ENCODE measurements at places on chromosomes 3 and 15. TPM values are rescaled to one million over a fixed set of nuclear protein-coding genes. Genes with fewer than 3 reads are reported as not detected.

Gene PYGO1
- total RNA-seq = 4.2 TPM

Gene POLQ
- not detected for total RNA-seq

Gene GFM1
- total RNA-seq = 44.0 TPM

Gene RTP1
- not detected for total RNA-seq

Gene CKMT1A
- total RNA-seq = not detected

Gene IL12A
- not detected for total RNA-seq

Gene KCNAB1
- 11.4 TPM for total RNA-seq

Gene SERPINI2
- not detected for total RNA-seq

Gene LRRC28
- total RNA-seq = 73.4 TPM

Gene RTP3
- not detected for total RNA-seq

Gene GRAMD1C
- 0.63 TPM for total RNA-seq

Gene RLBP1
- not detected for total RNA-seq

Gene KBTBD13
- total RNA-seq = not detected

Gene KY
- total RNA-seq = 0.20 TPM

Gene CFAP44
- 12.0 TPM for total RNA-seq

Gene FAM3D
- not detected for total RNA-seq

DNA sequence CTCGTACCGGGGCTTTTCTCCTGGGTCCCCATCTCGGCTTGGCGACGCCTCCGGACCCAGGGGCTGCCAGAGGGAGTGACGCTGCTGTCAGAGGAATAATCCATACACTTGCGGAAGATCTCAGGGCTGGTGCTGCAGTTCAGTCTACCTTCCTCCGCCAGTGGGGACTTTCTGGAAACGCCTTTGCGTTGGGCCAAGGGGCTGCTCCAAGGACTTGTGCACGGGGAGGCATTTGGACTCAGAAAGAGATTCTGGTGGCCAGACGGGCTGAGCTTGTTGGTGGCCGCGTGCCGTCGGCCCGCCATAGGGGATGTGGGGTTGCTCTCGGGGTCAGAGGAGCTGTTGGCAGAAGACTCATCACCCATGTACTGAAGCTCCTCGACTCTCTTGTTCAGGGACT is 21.8 kb downstream of the LARP6 start:
- H3K27me3 ChIP-seq = no peaks in the 10 kb centered on the region
- DNase-seq = no peak
- peaks cover 50% of the 10 kb centered on the region for H3K4me1 ChIP-seq
- no peaks in the 10 kb centered on the region for H3K36me3 ChIP-seq
- H3K27ac ChIP-seq = no peak overlapping the region
- no peak overlapping the region for H3K4me3 ChIP-seq

DNA sequence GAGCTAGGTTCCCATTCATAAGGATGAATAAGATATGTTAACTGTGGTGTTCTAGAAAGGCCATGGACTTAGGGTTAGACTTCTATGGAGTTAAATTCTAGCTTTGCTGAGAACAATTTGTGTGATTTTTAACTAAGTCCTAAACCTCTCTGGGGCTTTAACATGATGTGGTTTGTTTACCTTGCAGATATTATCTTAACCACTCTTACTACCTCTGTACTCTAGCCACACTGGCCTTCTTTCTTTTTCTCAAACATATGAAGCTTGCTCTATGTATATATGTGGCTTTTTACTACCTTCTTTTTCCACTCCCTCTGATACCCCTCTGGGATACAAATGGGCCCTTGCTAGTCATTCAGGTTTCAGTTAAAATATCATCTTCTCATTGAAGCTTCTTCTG is 108.4 kb downstream of the ZNF609 start:
- DNase-seq = no peak
- H3K4me1 ChIP-seq = peaks cover 21% of the 10 kb centered on the region
- no peak overlapping the region for H3K4me3 ChIP-seq
- H3K27ac ChIP-seq = no peak overlapping the region

GRCh38 chr3:125141596-125142419 is 70.7 kb downstream of the SLC12A8 start:
- H3K27ac ChIP-seq = peak overlapping the region; percentile 61
- no peaks in the 10 kb centered on the region for H3K36me3 ChIP-seq
- peaks cover 17% of the 10 kb centered on the region for H3K4me1 ChIP-seq
- H3K27me3 ChIP-seq = no peaks in the 10 kb centered on the region
- H3K4me3 ChIP-seq = peak overlapping the region; percentile 52

GRCh38 chr3:140695361-140696061 is 17.6 kb downstream of the TRIM42 start:
- no peak overlapping the region for H3K4me3 ChIP-seq
- H3K27me3 ChIP-seq = no peaks in the 10 kb centered on the region
- DNase-seq = no peak
- H3K4me1 ChIP-seq = no peaks in the 10 kb centered on the region
- no peaks in the 10 kb centered on the region for H3K36me3 ChIP-seq

DNA sequence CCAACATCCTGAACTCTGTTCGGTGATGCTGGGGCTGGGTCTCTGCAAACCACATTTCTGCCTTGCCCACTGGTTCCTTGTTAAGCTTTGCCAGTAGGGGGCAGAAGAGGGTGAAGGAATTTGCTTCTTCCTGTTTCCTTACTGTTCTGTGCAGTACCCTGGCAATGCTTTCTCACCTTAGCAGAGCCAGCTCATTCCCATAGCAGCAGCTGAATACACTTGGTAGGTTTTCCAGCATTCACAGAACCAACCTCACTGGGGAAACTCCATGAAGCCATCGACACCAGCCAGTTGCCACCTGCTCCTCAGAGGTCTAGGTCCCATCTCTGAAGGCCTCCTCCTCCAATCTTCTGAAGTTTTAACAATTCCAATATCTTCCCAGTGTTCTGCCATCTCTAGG is 308.4 kb downstream of the PDCD6IP start:
- H3K4me3 ChIP-seq = no peak overlapping the region
- H3K4me1 ChIP-seq = no peaks in the 10 kb centered on the region
- H3K36me3 ChIP-seq = no peaks in the 10 kb centered on the region
- no peak for DNase-seq

DNA sequence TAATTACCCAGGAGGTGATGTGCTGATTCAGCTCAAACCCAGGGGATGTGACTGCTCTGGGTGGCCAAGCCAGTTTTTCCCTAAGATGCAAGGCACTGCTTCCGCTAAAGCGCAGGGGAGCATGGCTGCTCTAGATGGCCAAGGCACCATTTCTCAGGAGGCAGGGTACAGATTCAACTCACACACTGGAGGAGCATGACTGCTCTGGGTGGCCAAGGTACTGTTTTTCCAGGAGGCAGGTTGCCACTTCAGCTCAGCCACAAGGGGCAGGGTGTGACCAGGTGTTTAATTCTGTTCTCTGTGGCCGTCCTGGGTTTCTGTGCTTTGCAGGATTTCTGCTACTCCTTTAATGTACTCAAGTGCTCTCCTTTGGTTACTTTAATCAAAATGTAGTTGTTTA is 659.3 kb upstream of the ARRDC4 start:
- no peak for DNase-seq
- no peaks in the 10 kb centered on the region for H3K27me3 ChIP-seq
- no peak overlapping the region for H3K27ac ChIP-seq
- H3K36me3 ChIP-seq = no peaks in the 10 kb centered on the region
- no peak overlapping the region for H3K4me3 ChIP-seq

- no peak overlapping the region for H3K4me3 ChIP-seq
- DNase-seq = no peak
- no peak overlapping the region for H3K27ac ChIP-seq
- H3K36me3 ChIP-seq = no peaks in the 10 kb centered on the region
Observed at GRCh38 chr3:52423173-52423572, 21.7 kb downstream of the SEMA3G start.

DNA sequence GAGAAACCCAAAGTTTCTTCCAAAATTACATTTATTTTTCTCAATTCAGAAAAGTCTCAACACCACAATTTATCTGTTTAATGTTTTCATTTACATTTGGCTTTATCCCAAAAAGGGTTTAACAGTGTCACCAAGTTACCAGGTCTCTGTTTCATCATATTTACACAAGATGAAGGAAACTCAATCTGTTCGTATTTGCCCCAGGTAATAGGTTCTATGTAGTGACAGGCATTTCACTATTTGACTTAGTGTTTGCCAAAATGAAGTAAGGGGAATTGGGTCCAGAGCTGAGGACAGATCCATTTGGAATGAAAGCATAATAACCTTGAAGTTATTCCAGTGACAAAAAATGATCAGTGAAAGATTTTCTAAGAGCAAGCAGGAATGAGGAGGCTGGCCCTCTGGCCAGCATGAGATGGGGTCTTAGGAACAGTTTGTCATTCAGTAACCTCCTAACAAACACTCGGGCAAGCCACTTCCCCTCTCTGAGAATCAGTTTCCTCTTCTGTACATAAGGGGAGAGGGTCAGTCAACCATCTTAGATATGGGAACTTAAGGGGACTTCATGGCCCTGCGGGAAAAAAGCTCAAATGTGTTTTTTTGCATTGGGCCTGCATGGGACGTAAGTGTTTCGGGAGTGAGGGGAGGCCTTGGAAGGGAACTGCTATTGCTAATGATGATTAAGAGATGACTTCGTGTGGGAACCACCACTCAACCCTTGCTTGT is 31.8 kb downstream of the UMPS start:
- no peak overlapping the region for H3K4me3 ChIP-seq
- no peak for DNase-seq
- no peaks in the 10 kb centered on the region for H3K27me3 ChIP-seq
- H3K27ac ChIP-seq = no peak overlapping the region
- no peaks in the 10 kb centered on the region for H3K36me3 ChIP-seq

DNA sequence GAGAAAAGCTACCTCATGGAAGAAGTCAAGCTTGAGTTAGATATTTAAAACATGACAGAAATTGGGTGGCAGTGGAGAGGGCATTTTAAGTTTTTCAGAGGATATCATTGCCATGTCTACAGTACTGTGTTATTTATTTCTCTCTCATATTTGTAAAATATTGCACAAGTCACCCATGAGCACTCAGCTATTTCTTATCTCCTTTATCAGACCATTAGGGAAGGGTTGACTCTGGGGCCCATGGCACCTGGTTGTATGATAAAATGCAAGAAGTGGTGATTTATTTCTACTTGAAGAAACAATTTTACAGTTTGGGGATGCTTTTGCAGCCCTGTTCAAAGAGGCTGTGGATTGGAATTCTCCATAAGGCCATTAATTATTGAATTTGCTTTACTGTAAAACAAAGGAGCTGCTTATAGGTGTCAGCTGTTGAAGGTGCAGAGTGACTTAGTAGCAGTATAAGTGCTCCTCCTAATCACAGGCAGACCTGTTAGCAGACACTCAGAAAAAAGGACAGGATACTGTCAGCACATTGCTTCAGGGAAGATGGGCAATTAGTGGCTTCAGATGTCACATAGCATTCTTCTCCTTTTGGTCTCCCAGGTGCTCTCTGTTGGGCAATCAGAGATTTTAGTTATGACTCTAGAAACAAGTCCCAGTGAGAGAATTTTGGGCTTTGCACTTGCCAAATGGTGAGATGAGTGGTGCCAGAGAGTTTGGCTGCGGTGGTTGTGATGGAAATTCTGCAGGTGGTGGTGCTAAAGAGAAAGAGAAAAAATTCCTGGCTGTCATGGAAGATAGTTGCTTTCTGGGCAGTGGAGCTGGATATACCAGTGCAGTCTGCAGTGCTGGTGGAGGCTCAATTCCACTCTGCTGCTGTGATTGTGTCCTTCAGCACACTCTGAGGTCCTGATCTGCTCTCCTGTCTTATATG is 129.7 kb upstream of the ROPN1 start:
- no peak overlapping the region for H3K4me3 ChIP-seq
- DNase-seq = no peak
- H3K27ac ChIP-seq = no peak overlapping the region
- H3K4me1 ChIP-seq = no peaks in the 10 kb centered on the region

DNA sequence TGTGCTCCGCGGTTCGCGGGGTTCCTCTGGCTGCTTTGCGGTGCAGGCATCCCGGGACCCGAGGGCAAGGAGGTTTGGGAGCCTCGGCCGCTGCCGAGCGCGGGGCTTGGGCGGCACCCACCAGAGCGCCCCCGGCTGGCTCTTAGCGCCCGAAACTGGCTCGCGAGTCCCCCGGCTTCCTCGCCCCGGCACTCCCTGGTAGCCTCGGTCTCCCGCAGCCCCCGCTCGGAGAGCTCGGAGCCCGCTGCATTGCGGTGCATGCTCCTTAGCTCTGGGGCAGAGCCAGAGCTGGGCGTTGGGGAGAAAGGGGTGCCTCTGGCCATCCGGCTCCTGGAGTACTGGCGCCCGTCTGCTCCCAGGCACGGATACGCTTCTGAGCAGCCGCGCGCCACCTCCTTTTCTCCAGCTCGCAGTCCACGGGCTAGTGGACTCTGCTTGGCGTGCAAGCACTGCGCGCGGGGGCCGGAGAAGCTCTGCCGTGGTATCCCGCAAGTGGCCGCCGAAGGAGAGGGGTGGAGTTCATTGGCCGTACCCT is 753 bp downstream of the EPHB1 start:
- H3K4me1 ChIP-seq = peaks cover 29% of the 10 kb centered on the region
- no peaks in the 10 kb centered on the region for H3K36me3 ChIP-seq
- H3K27ac ChIP-seq = no peak overlapping the region
- peak overlapping the region; percentile 60 for H3K4me3 ChIP-seq
- DNase-seq = no peak

- H3K4me1 ChIP-seq = peaks cover 7% of the 10 kb centered on the region
- no peaks in the 10 kb centered on the region for H3K27me3 ChIP-seq
- no peaks in the 10 kb centered on the region for H3K36me3 ChIP-seq
- H3K4me3 ChIP-seq = no peak overlapping the region
Observed at GRCh38 chr3:177430653-177431052, 233.4 kb upstream of the TBL1XR1 start.

- H3K27ac ChIP-seq = no peak overlapping the region
- no peaks in the 10 kb centered on the region for H3K36me3 ChIP-seq
- H3K4me3 ChIP-seq = no peak overlapping the region
- no peak for DNase-seq
Observed at GRCh38 chr3:16528581-16528993, 15.1 kb upstream of the RFTN1 start.

DNA sequence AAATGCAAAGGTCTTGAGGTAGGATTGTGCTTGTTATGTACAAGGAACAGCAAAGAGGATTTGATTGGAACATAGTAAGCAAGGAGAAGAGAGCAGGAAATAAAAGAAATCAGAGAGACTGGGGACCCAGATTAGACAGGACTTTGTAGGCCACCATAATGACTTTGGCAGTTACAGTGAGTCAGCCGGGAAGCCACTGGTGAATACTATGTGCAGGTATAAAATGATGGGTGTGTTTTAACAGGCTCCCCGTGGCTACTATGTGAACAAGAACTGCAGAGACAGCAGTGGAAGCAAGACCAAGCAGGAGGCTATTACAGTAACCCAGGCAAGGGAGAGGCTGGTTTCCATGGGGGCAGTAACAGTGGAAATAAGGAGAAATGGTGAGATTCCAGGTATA is 55.2 kb downstream of the NPTN start:
- H3K4me3 ChIP-seq = no peak overlapping the region
- no peaks in the 10 kb centered on the region for H3K27me3 ChIP-seq
- H3K27ac ChIP-seq = no peak overlapping the region
- H3K36me3 ChIP-seq = no peaks in the 10 kb centered on the region
- H3K4me1 ChIP-seq = no peaks in the 10 kb centered on the region

GRCh38 chr3:77906102-77906709 is 866.3 kb downstream of the ROBO2 start:
- H3K27ac ChIP-seq = no peak overlapping the region
- no peak overlapping the region for H3K4me3 ChIP-seq
- H3K36me3 ChIP-seq = no peaks in the 10 kb centered on the region
- H3K4me1 ChIP-seq = no peaks in the 10 kb centered on the region
- no peak for DNase-seq
